Activated CD4-positive, alpha-beta T cell treated with anti-CD3 and anti-CD28 coated beads, Interleukin-2, amount 50 U/mL, for 16 hours (primary cell): ENCODE measurements at places on chromosomes 16 and 17.

GRCh38 chr17:67557052-67557845 lies 160.5 kb upstream of the NOL11 start:
- no peak for DNase-seq

GRCh38 chr16:76574651-76575050 lies 297.4 kb downstream of the CNTNAP4 start:
- no peak for DNase-seq

GRCh38 chr16:59899940-59900339 lies 1165.8 kb upstream of the GOT2 start:
- DNase-seq: no peak

DNA sequence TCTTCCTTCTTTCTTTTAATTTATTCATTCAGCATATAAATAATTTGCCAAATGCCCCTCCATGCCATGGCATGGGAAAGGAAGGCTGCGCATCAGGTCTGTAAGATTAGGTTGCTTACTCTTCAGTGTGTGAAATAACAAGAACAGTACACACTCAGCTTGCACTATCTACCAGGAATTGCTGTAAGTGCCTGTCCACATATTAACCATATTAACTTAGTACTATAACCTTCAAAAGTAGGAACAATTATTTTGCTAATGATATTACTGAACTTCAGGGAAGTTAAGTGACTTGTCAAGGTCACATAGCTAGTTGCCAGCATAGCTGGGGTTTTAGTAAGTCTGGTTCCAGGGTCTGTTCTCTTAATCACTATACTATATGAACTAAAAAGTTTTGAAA lies 89.2 kb upstream of the PMFBP1 start:
- no peak for DNase-seq

GRCh38 chr17:79203016-79203415 lies 128.4 kb downstream of the ENGASE start:
- no peak for DNase-seq

GRCh38 chr17:5571281-5571680 lies 13.0 kb downstream of the NLRP1 start:
- DNase-seq: no peak

- DNase-seq: no peak
Observed at GRCh38 chr16:18013863-18014262, 322.7 kb downstream of the NPIPA8 start.

DNA sequence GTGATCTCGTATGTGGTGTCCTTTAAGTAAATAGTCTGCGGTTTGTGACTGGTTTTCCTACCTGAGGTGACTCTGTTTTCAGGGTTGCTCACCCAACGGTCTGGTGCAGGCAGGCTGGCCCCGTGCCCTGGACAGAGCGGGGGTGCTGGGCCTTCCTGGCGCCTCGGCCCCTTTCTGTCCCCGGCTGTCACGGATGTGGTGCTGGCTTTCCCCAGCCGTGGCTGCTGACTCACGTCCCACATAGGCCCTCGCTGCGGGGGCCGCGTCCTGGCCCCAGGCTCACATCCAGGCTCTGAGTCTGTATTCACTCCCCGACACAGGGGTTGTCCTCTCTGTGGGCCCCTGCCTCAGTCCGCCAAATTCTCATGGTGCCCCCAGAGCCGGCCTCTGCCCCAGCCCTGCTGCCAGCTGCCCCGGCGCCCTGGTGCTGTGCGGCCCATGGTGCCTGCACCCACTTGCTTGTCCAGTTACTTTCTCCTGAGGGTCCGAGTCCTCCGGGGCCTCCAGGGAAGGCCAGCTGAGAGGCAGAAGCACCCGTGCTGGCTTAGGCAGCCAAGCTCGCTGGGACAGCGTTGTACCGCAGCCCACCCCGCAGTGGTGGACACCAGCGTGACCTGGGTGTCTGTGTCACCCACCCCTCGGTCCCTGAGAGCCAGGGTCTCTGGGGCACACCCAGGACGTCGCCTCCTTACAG lies 5.9 kb downstream of the CHMP6 start:
- no peak for DNase-seq

DNA sequence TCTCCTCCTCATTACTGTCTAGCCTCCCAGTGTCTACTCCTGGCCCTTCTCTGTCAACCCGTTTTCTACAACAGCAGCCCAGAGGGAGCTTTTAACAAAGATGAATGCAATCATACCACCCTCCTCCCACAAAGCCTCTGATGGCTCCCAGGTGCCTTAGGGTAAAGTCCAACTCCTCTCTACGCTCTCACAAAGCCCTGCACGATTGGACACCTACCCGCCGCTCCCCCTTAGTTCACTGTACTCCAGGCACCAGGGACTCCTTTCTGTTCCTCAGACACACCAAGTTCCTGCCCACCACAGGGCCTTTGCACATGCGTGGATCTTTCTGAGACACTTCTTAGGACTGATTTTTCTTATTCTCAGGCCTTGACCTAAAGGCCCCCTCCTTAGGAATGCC lies 17.4 kb downstream of the CCDC102A start:
- DNase-seq: no peak

DNA sequence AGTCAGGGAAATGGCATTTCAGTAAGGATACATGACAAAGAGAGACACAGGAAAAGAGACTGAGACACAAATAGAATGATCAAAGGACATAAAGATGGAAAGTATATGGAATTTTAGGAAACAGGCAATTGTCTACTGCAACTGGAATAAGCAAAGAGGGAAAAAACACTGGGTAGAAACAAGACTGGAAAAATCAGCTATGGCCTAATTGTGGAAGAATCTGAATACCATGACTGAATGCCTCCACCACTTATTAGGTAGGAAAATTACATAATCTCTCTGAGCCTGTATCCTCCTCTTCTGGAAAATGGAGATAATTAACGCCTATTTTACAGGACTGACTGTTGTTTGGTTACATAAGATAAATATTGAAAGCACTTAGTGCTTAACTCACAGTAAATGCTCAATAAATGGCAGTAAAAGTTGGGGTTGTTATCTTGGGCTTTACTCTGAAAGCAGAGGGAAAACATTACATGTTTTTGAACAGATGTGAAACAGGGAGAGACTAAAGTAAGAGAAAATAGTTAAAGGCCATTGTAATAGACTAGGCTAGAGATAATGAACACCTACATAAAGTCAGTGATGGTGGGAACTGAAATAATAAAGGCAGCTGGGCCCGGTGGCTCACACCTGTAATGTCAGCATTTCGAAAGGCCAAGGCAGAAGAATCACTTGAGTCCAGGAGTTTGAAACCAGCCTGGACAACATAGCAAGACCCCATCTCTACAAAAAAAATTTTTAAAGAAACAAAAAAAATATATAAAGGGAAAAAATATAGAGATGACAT lies 63.5 kb upstream of the C17orf78 start:
- DNase-seq: no peak

GRCh38 chr16:2784358-2785100 lies 2.8 kb downstream of the PRSS33 start:
- DNase-seq: no peak

- no peak for DNase-seq
Observed at GRCh38 chr17:48854774-48855476, 24.1 kb downstream of the CALCOCO2 start.

- DNase-seq: no peak
Observed at GRCh38 chr16:19967963-19968362, 83.3 kb upstream of the GPRC5B start.

DNA sequence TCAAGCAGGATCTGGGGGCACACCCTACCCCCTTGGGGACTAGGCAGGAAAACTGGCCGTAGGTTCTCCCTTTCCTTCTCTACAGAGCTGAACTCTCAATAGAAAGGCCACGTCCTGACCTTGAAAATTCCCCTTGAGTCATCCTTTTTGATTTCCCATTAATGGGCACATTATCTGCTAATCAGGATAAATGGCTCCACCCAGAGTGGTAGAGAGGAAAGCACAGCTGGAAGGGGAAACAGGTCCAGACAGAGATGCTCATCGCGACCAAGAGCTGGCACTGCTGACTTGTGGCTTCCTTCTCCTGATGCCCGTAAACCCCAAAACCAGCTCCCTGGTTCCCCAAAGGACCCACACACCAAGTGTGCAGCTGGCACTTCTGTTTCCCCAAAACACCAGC lies 206.5 kb upstream of the CDH5 start:
- DNase-seq: no peak
